ENCODE measurements at places on chromosomes 3 and 15.

GRCh38 chr15:58762731-58763130 lies 8.4 kb upstream of the MINDY2 start:
- DNase-seq, result no peak

GRCh38 chr3:168091941-168092340 lies 3.8 kb downstream of the GOLIM4 start:
- no peak for DNase-seq

DNA sequence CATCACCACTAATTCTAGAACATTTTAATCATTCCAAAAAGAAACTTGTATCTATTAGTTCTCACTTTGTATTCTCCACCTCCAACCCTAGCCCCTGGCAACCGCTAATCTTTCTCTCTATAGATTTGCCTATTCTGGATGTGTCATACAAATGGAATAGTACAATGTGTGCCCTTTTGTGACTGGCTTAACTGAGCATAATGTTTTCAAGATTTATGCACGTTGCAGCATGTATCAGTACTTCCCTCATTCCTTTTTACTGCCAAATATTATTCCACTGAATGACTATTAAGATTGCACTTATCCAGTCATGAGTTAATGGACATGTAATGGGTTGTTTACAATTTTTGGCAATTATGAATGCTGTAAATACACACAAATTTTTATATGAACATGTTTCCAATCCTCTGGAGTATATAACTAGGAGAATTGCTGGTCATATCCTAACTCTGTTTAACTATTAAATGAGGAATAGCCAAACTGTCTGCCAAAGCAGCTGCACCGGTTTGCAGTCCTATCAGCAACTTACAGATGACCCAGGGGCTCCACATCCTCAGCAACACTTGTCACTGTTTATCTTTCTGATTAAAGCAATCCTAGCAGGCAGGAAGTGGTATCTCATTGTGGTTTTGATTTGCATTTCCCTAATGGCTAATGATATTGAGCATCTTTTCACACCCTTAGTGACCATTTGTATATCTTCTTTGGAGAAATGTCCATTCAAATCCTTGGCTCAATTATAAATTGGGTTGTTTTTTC lies 42.9 kb downstream of the DCUN1D1 start:
- DNase-seq, result no peak

GRCh38 chr3:188046561-188047211 lies 107.3 kb upstream of the LPP start:
- no peak for DNase-seq

GRCh38 chr3:26259176-26259575 lies 363.4 kb upstream of the LRRC3B start:
- no peak for DNase-seq

DNA sequence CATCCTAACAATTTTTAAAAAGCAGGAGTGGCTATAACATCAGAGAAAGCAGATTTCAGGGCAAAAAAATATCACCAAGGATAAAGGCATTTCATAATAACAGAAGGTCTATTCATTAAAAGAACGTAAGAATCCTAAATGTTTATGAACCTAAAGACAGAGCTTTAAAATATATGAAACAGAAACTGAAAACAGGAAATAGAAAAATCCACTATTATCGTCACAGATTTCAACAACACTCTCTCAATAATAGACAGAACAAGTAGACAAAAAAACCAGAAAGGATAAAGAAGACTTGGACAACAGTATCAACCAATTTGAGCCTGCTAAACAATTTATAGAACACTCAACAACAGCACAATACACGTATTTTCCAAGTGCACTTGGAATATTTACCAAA lies 71.4 kb downstream of the FBXL22 start:
- DNase-seq, result no peak

DNA sequence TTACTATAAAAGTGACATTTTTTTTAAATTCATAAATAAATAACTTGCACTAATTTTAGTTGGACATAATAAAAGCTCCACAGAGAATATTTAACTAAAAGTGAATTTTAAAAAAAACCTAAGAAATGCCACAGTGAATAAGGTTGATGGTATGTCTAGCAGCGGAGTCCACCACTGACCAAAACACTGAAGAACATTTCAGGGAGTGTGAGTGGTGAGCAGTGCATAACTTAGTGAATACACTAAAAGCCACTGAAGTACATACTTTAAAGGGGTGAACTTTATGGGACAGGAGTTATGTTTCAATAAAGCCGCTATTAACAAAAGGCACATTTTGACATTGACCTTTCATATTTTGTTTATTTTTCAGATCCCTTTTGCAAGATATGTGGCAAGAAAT lies 32.3 kb downstream of the SRP14 start:
- DNase-seq, result no peak

DNA sequence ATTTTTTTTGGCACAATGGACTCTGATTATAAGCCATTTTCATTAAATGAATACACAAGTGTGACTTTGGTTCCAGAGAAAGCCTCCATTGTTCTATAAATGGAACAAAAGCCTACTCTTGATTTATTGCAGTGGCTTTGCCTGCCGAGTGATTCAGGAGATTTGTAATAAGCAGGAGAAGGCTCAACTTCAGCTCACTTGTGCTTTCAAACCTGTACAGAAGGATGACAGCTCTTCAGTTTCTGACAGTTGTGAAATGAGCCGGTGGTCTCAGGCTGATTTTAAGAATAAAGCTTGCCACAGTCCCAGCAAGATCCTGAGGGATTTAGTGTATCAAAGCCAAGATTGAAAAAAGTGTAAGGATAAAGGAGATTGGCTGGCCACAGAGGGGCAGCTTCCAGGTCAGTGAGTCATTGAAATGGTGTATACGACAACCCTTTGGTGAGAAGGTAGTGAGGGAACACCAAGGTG lies 438.8 kb upstream of the TGFBR2 start:
- DNase-seq, result no peak

GRCh38 chr3:170301405-170301804 lies 56.1 kb upstream of the SKIL start:
- no peak for DNase-seq

GRCh38 chr3:129548104-129548965 lies 5.4 kb downstream of the H1-8 start:
- no peak for DNase-seq

DNA sequence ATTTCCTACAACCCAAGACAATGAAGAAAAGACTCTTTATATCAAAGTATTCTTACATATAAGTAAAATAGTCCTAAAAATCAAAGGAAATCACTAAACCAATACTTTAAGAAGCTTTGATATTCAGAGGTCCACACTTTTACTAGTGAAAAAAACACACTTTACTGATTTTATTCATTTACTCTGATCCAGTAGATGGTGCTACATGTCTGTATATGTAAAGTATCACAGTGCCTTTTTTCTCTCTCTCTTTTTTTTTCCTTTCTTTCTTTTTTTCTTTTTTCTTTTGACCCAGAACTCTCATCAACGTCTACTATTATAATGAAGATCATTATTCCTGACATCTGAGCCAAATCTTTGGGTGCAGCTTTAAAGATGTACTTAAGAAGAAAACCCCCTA lies 10.8 kb upstream of the CCDC39 start:
- DNase-seq, result no peak

- no peak for DNase-seq
These were observed 8.4 kb upstream of the RTP1 start for GRCh38 chr3:187188931-187189330.

GRCh38 chr3:13197795-13198194 lies 124.6 kb upstream of the IQSEC1 start:
- DNase-seq, result no peak

DNA sequence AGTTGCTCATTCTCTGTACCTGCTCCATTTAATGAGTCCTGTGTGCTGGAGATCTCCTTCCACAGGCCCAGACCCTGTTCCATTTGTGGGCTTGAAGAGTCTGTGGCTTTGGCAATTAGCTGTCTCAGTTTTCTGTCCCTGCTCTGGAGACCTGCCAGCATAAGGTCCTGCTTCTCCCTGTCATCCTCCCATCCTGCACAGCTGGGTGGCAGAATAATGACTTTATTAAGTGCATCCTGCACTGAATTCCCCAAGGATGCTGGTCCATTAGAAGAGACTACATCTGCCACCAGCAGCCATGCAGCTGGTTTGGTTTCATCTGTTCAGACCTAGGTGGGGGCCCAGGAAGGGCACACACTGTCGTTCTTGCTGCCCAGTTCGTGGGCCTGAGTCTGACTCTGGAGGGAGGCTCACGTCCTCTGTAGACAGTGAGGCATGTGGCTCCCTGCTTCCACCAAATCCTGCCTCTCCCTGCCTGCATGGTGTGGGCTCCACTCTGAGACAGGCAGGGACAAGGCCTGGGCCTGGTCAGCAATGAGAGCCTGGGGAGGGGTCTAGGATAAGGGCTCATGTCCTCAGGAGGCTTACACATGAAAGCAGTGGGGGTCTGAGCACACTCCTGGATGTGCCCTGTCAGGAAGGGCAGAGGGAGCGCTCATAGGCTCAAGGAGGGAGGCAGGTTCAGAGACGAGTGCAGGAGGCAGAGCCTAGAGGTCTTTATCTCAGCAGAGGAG lies 78.4 kb upstream of the PRR23E start:
- DNase-seq, result no peak

DNA sequence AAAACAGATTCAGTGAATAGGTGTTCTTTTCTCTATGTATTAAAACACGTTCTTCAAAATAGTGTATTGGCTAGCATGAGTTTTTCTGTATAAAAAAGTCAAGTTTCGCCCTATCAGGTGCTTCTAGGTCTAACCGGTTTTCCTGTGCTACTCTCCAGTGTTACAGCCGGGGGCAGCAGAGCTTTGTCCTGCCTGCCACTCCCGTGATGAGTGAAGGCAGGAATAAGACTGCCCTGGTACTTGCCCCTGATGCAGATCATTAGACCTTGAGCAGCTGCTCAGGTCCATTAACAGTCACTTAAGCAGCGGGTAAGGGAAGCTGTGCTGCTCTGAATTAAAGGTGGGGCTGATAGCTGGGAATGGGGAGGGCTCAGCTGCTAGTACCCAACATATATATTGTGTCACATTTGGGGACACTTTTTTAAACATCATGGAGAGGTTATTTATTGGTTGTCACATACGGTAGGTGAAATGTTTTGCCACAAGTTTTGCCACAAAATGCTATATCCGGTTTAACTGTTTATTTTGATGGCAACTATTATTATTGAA lies 1.3 kb upstream of the UNC13C start:
- no peak for DNase-seq

DNA sequence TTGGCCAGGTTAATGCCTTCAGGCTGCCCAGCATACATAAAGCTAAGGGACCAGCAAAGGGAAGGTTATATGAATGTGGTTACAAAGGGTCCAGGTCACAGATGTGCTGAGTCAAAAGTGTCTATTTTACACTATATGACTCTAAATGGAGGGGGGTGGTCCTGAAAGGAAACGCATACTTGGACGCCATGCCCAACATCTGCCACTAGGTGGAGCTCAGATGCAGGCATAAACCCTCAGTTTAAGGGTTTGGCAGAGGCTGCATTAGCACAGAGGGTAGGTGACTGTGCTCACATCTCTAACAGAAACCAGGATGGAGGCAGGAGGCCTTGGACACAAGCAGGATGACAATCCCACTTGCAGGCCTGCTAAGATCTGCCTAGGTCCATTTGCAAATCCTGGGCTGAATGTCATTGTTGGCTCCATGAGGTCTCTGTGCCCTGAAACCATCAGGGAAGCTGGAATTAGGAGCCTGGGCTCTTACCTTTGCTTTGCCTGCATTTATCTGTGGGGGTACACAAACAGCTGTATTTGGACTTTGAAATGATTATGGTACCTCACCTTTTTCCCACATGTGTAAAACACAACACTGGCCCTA lies 55.8 kb downstream of the ZNF621 start:
- peak; percentile 61 for DNase-seq

DNA sequence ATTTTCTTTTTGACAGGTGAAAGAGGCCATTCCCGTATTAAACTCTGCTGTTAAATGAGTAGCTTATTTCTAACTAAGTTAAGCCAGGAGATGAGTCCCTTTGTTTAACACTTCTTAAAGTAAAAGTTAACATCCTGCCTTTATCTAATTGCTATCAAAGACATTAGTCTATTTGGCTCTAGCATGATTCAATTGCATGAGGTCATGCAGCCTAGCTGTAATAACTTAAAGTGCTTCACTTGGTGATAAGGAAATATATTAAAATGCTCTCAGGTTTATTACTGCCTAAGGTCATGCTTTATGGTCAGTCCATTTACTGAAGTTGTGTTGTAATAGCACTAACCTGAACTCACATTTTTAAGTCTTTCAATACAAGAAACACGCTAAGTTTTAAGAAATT lies 82.3 kb upstream of the MLF1 start:
- no peak for DNase-seq

GRCh38 chr3:57143886-57144459 lies 21.2 kb downstream of the IL17RD start:
- no peak for DNase-seq

DNA sequence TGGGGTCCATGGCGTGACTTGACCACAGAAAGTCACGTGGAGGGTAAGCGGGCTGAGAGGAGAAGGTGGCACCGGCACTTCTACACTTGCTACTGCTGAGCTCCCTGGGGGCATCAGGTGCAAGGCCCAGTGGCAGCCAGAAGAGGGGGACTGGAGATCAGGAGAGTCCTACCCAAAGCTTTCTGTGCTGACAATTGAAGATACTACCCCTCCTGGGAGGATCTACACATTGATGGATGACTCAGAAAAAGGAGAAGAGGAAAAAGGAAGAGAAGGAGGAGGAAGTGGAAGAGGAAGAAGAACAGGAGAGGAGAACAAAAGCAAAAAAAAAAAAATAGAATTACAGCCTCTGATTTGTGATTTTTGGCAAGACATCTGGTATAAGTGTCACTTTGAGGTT lies 41.2 kb downstream of the MYO5C start:
- DNase-seq, result no peak

DNA sequence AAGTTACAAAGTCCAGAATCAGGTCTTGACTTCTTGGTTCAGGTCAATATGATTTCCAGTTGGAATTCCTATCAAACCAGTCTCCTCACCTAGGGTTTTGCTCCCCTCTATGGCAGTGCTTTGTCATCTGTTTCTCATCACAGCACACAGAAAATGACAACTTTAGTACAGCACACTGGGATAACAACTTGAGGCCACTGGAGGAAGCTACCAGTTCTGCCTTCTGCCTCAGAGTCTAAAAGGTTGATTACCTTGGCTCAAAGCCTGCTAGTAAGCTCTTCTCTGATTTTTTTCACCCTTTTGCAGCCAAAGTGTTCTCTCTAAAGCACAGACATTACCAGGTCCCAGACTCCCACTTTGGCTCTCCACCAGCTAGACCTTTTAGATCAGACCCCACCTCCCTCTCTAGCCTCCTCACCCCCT lies 24.8 kb upstream of the TRIM59 start:
- no peak for DNase-seq

DNA sequence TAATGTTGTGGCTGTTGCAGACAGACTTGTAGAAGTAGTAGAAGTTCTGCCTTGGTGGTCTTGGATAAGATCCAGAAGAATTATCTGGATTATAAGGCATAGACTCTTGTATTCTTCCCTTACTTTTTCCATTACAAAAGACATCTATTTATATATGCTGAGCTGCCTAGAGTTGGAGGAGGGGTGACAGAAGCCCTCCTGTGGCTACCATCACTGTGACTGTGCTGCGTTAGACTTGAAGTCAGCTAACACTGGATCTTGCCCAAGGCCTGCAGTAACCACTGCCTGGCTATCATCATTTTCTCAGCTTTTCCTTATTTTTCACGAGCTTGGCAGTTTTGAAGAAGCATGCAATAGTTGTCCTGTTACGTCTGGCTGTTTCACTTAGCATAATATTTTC lies 684.8 kb upstream of the BCHE start:
- DNase-seq, result no peak

- no peak for DNase-seq
These were observed 18.5 kb downstream of the NT5DC2 start for GRCh38 chr3:52515192-52515591.

- peak; percentile 38 for DNase-seq
These were observed at the start of gene LRRFIP2 for GRCh38 chr3:37174532-37175126. LRRFIP2 (minus strand) TSS chr3:37174582; CDS start chr3:37148983, 25,599 bp downstream.

GRCh38 chr15:65906396-65906795 lies 37.1 kb downstream of the RAB11A start:
- no peak for DNase-seq

- no peak for DNase-seq
These were observed 989.0 kb downstream of the TBL1XR1 start for GRCh38 chr3:176208283-176208682.
